ENCODE measurements at places on chromosomes 11 and 22. TPM values are rescaled to one million over a fixed set of nuclear protein-coding genes. Genes with fewer than 3 reads are reported as not detected.

The EHF gene
- total RNA-seq: 0.34 TPM

The TMEM191B gene
- total RNA-seq: not detected

The UPK3A gene
- not detected for total RNA-seq

The PHLDA2 gene
- total RNA-seq: 0.96 TPM

The COX8A gene
- 108 TPM for total RNA-seq

The RFPL2 gene
- 0.94 TPM for total RNA-seq

The C11orf87 gene
- total RNA-seq: 0.08 TPM
